ENCODE measurements at places on chromosomes 7 and 10.

GRCh38 chr10:71854031-71854430 lies 3.0 kb upstream of the PSAP start:
- DNase-seq = no peak

DNA sequence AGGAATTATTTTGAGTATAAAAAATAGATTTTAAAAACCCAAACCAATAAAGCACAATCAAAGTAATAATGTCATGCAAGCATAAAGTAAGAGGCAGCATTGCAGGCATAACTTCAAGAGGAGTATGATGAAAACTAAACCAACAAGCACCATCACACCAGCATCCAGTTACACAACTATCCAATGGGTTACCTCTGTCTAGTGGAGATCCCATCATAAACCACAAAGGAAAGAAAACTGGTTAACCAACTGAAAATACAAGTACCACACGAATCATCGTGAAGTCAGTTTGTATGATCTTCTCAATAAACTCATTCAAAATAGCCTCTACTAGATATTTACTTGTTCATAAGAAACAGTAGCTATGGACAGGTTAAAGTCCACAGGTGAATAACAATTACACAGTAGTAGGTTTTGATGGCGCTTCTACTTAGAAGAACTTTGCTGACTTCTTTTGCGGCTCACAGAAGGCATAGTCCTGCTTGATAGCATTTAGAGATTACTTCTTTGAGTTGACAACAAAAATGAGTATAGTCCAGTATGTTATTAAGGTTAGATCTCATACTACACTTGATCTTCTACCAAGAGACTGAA lies 116.6 kb downstream of the MICU1 start:
- DNase-seq = no peak

DNA sequence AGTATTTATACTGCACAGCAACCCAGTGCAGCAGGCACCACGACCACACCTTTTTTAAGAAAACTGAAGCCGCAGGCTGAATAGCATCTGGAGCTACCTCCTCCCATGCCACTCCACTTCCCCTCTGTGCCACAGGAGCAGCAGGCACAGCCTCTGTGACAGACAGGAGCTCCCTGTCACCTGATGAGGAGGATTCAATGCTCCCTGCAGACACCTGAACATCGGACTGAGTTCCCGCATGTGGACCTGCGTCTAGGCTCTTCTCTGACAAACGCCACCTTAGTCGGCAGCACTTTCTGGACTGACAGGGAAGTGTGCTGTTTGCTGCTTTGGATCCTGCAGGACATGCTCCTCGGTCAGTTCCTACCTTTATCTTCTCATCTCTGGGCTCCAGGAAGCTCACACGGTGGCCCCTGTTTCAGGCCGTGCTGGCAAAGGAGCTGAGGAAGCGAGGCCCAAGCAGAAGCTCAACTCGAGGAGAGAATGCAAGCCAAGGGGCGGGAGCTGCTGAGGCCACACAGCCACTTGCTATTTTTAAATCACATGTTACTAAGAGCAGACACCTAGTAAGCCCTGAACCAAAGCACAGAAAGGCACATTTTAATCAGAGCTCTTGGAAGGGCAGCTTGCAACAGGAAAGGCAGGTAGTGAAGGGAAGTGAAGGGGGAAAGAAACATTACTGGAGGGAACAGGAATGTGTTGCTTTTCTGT lies 56.6 kb downstream of the VOPP1 start:
- DNase-seq = no peak

DNA sequence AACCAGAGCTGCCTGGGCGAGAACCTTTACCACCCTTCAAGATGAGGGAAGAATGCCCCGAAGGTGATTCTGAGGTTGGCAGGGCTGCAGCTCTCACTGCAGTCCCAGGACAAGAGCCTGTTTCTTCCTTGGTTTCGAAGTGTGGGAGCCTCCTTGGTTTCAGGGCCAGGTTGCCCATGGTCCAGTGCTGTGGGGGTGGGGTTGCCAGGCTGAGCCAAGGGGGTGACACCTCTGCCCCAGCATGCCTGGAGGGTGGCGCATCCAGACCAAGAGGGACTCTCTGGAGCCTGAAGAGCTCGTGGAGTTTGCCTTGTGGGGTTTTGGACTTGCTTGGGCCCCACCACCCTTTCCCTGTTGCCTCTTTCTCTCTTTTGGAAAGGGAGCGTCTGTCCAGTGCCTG lies 41.3 kb downstream of the WDR37 start:
- DNase-seq = no peak

DNA sequence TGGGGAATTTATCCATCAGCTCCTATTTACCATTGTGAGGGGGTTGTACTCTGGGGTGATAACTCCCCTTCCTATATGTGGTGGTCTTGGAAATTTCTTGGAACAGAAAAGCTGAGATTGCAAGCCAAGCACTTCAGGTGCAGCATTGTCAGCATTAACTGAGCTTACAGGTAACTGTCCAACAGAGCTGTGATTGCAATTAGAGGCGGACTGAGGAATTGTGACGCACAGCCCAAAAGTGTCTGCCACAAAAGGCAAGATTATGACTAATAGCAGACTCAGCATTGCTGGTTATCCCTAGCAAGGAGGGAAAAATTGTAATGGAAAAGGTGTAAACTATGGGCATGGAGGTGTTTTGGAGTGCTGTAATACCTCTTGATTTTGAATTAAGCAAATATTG lies 126.1 kb upstream of the AGR3 start:
- DNase-seq = no peak

- DNase-seq = no peak
Observed at GRCh38 chr7:33471636-33472242, 342.4 kb downstream of the BBS9 start.

DNA sequence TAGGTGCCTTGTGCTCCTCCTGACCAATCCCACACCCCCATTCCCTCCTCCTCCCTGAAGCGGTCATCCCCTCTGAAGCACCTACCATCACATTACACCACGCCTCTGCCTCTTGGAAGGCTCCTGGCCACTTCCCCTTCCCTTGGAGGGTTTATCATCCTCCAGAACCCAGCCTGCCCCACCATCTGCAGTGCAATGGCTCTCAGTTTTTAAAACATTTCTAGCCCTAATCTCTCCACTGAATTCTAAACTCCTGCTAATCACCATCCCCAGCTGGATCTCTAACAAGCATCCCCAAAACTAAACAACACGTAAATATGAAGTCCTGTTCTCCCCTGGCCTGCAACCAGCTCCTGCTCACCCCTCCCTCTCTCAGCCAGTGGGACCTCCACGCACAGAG lies 70.6 kb downstream of the PIP4K2A start:
- DNase-seq = no peak
